Iris pigment epithelial cell (primary cell): ENCODE measurements at places on chromosomes 2 and 18.

DNA sequence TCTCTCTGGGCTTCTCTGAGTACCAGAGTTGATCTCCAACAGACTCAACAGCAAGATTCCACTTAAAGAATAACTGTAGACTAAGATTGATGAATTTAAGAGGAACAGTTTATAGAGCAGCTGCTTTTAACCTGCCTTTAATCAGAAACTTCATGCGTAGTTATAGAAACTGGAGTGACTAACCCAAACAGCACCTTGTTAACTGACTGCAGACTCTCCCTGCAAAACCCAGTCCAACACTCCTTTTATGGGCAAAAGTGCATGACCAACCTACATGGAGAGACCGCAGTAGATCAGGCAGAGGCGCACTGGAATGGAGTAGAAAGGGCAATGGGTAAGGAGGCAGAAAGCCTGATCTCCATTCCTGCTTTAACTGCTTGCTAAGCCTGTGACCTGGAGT is 110.6 kb downstream of the NRP2 start:
- no peak for DNase-seq

DNA sequence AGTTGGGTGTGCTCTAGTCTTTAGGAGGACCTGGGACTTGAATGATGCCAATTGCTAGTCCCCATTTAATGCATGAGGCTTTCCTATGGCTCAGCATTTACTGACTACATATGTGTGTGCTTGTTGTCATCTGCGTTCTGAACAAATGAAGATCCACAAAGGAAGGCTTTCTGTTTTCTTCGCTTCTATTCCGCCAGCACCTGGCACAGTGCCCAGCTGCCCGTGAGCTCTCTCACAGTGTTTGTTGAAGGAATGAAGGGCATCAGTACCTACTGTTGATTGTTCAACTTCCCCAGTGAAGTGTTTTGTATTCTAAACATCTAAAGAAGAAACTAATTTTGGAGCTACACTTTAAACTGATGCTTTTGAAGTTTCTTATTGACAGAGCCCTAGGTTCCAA is 122.4 kb upstream of the LINC00305 start:
- no peak for DNase-seq

DNA sequence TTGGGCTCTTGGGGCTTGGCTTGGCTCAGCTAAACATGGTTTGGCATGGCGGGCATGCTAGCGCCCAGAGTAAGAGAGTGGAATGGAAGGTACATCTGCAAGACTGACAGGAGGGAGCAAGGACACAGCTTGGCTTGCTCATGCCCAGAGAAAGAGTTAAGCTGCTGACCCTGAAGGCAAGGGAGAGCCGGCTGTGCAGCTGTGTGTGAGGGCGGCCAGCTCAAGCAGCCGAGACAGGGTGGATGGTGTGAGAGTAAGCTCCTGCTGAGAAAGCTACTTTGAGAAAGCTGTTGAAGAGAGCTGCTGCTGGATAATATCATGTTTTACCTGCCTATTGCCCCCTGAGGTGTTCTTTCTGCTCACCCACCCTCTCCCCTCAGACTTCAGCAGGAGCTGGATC is 135.6 kb downstream of the CCBE1 start:
- DNase-seq, result no peak

DNA sequence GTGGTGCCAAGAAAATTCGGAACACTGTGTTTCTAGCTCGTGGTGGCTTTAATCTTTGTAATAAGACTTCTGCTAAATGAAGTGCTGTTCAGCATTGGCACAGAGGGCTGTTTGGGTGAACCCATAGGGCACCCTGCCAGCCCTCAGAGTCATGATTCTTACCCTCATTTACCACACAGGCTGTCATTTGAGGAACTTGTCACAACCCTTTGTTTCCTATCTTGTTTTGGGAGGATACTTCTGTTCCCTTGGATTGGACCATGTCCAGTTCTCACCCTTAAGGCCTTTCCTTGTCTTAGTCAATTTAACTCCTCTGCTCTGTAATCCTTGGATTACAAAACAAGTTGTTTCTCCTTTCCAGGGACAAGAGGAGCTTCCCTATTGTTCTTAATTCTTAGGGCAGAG is 225.7 kb downstream of the MTX2 start:
- DNase-seq, result no peak

DNA sequence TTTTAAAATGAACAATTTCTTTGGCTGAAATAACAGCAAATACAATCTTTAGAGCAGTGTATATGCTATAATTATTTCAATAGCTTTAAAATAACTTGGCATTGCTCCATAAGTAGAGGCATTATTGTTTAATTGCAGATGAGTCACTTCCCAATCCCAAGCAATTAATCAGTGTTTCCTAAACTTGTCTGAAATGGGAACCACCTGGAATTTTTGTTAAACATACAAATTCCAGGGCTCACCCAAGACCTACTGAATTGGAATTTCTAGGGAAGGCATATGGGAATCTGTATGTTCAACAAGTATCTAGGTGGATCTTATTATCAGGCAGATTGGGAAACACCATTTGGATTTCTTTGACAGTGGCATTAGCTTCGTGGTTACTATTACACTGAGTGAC is 27.1 kb upstream of the FMNL2 start:
- no peak for DNase-seq

GRCh38 chr2:14735696-14736095 is 103.2 kb downstream of the LRATD1 start:
- DNase-seq, result no peak

DNA sequence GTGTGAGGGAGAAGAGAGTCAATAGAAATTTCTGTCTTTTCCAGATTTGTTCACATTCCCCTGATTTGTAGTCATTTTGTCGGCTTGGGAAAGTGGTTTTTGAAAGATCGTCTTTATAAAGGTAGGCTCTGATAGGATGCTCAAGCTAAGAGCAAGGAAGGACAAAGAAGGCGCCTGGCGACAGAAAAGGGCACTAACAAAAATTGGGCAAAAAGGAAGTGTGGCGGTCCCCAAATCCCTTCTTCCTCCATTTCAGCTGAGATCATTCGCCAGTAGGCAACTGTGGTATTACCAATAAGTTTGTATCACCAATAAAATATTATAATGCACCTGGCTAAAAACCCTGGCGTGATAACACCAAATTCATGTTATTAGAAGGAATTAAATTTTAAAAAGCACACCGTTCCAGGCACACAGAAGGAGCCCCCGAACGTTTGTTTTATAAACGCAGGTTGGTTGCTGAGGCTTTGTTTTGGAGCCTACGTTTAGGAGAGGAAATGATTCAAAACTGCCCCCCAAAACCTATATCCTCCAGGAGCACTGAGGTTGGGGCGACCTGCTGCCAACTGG is 756 bp upstream of the PTPN4 start:
- DNase-seq, result no peak

DNA sequence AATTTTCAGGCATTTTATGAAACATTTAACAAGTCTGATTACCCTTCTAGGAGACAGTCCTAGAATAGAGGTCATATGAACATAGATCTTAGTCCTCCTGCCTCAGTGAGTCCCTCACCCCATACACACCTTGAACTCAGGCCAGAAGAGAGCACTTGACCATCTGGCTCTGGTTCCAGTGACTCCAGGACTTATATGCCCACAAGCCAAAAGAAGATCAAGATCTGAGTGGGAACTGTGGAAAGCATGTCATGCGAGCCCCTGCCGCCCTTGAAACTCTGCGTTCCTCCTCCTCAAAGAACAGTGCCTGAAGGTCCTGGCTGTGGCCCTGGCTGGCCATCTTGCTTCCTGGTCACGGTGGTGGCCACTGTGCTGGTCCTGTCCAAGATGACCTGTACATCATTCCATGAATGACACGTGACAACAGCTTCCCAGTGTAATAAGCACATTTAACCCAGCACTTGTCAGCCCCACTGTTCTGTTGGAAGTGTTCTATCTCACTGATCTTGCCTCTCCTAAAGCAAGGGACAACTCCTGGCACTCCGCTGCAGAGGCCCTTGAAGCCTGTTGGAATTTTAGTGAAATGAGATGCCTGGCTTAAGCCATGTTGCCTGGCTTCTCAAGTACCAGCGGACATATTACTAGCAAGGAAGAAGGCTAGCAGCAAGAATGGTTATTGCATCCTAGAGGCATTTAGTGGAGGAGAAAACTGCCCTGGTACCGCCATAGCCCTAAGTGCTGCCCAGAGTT is 17.6 kb downstream of the TTC32 start:
- no peak for DNase-seq

DNA sequence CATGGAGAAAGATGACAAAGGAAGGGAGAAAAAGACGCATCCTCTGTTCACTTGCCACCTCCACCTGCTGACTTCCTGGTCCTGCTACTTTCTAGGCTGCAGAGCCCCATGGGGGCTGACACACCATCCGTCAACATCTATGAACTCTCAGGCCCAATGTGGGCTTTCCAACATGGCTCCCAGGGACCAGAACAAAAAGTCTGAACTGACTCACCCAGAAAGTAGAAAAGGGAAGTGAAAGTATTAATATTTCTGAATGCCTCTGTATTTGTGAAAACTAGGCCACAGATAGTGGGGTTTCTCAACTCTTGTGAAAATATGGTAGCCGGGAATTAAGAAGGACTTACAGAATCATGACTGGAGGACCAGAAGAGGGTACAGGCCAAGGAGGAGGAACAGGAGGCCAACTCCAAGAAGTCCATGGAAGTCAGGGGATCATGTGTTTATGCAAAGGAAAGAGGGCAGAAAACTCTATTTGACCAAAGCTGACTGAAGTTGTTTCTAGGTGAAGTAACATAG is 123.1 kb upstream of the CAB39 start:
- no peak for DNase-seq

GRCh38 chr2:138654146-138654545 is 126.0 kb downstream of the NXPH2 start:
- DNase-seq, result no peak

DNA sequence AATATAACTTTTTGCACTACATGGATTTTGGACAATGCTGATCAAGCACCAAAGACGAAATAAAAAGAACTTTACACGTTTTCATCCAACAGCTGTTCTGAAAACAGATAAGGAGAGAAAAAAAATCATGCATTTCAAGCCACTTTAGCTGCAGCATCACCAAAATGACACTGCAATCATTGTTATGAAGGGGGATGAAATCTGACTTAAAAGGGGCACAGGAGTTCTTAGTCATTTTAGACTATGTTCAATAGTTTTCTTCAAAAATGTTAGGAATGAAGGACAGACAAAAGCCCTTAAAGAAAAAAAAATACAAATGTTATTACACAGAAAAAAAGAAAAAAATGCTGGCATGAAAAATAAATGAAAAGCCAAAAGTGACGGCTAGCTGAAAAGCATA is 71.2 kb downstream of the CUL3 start:
- DNase-seq, result no peak
